ENCODE measurements at places on chromosomes 5 and 9.

GRCh38 chr5:6583049-6583880 lies 49.6 kb downstream of the NSUN2 start:
- peaks cover 47% of the 10 kb centered on the region for H3K27me3 ChIP-seq
- no peak overlapping the region for H3K27ac ChIP-seq
- no peaks in the 10 kb centered on the region for H3K36me3 ChIP-seq
- H3K4me3 ChIP-seq: no peak overlapping the region

DNA sequence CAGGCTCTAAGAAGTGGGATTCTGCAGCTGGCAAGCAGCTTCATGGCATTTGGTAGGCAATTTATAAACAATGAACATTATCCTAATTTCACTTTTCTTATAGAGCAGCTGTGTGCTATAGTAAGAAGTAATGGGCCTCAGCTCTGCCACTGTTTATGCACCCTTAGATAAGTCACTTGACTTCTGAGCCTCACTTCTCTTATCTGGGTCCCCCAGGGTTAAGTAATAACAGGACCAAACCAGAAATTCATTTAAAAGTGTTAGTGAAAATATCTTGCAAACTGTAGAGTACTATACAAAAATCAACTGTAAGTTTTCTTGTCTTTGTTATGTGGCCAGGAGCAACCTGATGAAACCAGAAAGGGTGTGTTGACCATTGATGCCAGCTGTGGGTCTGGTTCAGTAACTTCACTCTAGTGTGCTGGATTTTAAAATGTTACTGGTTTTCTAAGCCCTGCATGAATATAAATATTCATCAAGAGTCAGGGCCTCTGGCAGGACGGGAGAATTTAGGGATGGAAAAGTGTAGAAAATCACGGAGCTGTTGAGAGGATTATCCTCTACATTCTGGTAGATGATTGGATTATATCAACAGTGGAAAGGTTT lies 24.2 kb downstream of the TNFAIP8 start:
- peaks cover 64% of the 10 kb centered on the region for H3K4me1 ChIP-seq
- no peak overlapping the region for H3K4me3 ChIP-seq
- peaks cover 62% of the 10 kb centered on the region for H3K36me3 ChIP-seq
- DNase-seq: no peak
- no peaks in the 10 kb centered on the region for H3K27me3 ChIP-seq

GRCh38 chr9:133067006-133067405 lies 5.2 kb downstream of the CEL start:
- peaks cover 2% of the 10 kb centered on the region for H3K4me1 ChIP-seq
- no peaks in the 10 kb centered on the region for H3K27me3 ChIP-seq
- H3K27ac ChIP-seq: no peak overlapping the region

DNA sequence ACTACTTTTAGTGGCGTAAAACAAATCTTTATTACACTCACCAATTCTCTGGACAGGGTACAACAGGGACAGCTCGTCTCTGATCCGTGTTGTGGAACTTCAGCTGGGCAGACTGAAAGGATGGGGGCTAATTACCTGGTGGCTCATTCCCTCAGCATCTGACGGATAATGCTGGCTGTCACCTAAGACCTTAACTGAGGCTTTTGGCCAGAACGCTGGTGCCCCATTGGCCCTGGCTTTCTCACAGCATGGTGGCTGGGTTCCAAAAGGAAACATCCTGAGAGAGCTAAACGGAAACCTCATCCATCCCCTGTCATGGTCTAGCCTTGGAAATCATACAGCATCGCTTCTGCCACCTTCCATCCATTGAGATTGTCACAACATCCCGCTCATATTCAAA lies 62.9 kb downstream of the RAI14 start:
- no peak overlapping the region for H3K4me3 ChIP-seq
- H3K36me3 ChIP-seq: no peaks in the 10 kb centered on the region
- H3K27me3 ChIP-seq: peaks cover 1% of the 10 kb centered on the region
- no peaks in the 10 kb centered on the region for H3K4me1 ChIP-seq
- DNase-seq: no peak
- no peak overlapping the region for H3K27ac ChIP-seq

GRCh38 chr5:136808756-136809155 lies 443.4 kb upstream of the TRPC7 start:
- H3K4me3 ChIP-seq: no peak overlapping the region
- no peak overlapping the region for H3K27ac ChIP-seq
- H3K36me3 ChIP-seq: no peaks in the 10 kb centered on the region
- DNase-seq: no peak
- H3K4me1 ChIP-seq: no peaks in the 10 kb centered on the region
- H3K27me3 ChIP-seq: no peaks in the 10 kb centered on the region

- H3K4me3 ChIP-seq: no peak overlapping the region
- no peak for DNase-seq
- no peaks in the 10 kb centered on the region for H3K36me3 ChIP-seq
- H3K27ac ChIP-seq: no peak overlapping the region
- peaks cover 10% of the 10 kb centered on the region for H3K4me1 ChIP-seq
- H3K27me3 ChIP-seq: peaks cover 23% of the 10 kb centered on the region
Measured at GRCh38 chr5:148626081-148626613, 28.2 kb downstream of the HTR4 start.
